ENCODE measurements at places on chromosomes 6 and 20.
A peak's percentile ranks its signal among the peaks of the same experiment; 100 is the strongest.

DNA sequence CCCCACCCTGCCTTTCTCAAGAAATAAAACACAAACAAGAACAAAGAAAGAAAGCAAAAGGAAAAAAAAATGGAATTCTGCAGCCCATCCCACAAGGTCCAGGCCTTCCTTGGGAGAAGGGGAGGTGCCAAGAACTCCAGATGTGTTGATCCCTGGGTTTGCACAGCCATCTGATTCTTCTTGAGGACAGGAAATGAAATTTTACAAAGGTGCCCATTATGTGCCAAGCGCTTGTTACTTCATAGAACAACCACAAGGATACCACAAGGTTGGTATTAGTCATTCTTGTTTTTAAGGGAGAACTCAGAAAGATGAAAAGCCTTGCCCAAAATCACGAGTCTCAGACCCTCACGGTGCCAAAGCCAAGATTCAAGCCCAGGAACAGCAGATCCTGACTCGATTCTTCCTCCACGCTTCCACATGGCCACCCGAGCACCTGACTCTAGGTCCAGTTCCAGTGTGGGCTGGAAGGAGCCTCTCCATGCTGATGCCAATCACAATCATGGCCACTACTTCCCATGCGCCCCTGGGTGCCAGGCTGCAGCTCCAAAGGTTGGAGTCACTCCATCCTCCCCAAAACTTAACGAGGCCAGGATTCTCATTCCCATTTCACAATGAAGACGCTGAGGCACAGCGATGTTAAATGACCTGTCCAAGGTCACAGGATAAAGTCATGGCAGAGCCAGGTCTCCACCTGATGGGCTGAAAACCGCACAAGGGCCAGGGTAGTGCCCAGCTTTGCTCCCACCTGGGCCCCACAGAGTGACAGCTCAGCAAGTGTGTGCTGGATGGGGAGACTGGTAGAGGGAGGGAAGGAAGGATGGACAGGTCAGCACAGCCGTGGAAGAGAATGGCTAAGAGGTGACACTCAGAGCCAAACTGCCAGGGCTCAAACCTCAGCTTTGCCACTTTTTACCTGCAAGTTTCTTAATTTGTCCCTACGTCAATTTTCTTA lies 66.7 kb upstream of the TOP1 start:
- DNase-seq: no peak

DNA sequence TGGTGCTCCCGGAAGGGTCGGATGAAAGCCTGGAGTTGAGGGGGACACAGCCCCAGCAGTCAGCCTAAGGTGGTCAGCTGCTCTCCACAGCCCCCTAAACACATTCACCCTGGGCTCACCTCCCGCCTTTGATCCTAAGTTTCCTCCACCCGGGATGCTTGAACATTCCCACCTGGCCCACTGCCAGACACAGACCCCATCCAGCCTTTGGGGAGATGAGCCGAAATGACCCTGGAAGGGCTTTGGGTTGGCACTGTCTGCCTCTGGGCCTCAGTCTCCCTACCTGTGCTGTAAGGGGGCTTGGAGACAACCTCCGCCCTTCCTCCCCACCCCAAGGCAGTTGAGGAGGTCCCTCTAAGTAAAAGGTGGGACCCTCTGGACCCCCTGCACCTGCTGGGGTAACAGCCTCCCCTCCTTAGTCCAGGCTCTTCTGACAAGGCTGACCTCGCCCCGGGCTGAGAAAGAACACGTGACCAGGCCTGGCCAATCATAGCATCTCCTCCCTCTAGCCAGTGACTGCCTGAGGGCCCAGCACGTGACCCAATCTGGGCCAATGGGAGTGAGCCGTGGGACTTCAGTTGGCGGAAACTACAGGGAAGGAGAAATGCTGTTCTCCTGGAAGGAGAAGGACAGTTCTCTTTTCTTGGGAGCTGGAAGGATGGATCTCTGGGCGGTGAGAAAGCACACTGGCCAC lies 16.9 kb upstream of the UBE2V1 start:
- DNase-seq: no peak

DNA sequence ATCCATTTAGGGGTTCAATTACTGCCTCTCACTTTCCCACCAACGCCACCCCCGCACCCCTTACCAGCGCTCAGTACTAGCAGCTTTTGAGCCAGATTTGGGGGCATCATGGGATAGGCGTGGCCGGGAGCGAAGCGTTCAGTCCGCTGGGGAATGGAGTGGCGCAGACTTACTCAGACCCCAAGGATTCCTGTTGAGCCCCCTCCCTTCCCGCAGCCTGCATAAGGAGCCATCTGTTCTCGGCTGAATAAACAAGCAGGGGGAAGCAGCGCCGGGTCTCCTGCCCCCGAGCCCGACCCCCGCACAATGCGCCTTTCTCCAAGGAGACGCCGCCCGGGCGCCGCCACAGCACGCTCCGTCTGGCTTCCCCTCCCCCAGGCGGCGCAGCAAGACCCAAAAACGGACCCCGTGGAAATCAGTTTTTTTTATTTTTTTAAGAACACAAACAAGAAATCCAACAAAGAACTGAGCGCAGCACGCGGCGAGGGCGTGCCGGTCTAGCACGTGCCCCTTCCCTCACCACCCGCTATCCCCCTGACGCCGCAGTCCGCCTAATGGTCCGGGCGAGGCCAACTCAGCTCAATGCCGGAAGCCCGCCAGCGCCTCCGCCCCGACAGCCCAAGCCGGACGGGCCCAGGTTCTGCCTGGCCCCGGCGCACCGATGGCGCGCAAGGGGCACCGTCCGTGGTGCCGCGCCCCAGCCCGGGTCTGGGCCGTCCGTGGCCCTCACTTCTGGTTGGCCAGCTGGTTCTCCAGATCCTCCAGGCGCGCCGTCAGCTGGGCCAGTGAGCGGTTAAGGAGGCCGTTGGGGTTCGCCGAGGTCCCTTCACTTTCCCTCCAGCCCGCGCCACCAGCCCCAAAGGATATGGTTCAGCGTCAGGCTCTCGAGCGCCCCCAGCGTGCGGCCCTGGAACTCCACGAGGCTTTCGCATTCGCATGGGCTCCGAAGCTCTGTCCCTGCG lies 13.3 kb upstream of the RBPJL start:
- DNase-seq: peak; percentile 32

- DNase-seq: no peak
These were observed 45.3 kb upstream of the DACT2 start for GRCh38 chr6:168364793-168365421.

DNA sequence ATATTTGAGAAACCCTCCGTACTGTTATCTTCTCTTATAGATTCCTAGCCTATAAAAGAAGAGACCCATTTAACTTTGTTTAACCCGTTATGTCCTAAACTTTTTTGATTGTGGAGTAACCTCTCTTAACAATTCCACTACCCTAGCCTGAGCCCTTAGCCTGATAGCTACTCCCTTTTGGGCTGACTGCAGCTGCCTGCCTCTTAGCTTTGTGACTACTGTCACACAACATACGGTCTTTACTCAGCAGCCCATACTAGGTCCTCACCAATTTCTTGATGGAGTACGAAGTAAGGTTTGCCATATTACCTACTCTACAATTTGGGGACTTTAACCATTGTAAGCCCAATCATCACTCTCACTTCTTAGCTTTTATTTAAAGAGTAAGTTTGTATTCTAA lies 72.7 kb downstream of the QRSL1 start:
- no peak for DNase-seq

- no peak for DNase-seq
These were observed 22.1 kb upstream of the FOXP4 start for GRCh38 chr6:41523915-41524633.

DNA sequence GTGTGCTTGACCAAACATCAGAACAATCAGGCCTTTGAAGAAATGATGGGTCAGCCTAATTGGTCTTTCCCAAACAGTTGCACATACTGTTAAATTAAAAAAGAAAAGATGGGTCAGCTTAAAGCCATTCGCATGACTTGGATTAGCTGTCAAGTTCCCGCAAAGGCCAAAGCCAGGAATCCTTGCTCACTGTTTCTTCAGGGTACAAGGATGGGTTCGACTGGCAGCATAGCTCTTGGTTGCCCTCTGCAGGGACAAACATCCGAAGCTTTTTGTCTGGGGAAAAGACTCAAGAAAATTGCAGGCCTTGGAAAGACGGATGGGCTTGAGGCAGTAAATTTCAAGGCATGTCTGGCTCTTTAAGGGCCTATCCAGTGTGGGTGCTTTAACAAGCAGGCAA lies 168.0 kb downstream of the HDGFL1 start:
- DNase-seq: no peak

DNA sequence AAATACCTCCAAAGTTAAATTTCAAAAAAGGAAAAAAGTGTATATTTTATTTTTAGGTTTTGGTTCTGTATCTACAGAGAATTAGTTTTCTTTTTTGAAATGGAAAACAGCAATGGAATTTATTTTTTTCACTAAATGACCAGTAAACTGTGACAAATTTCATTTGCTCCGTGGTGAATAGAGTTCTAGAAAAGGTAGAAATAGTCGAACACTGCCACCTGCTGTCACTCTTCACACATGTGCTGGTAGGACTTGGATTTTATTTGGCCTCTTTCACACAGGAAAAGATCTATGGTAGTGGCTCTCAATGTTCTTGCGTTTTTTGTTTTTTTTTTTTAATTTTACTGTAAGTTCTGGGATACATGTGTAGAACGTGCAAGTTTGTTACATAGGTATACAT lies 312.5 kb downstream of the EYA4 start:
- DNase-seq: peak; percentile 59

GRCh38 chr20:5085380-5085779 lies 34.4 kb downstream of the PCNA start:
- no peak for DNase-seq

GRCh38 chr20:32455171-32455900 lies 97.2 kb downstream of the ASXL1 start:
- no peak for DNase-seq

GRCh38 chr6:116387374-116387773 lies 16.6 kb downstream of the DSE start:
- DNase-seq: no peak

DNA sequence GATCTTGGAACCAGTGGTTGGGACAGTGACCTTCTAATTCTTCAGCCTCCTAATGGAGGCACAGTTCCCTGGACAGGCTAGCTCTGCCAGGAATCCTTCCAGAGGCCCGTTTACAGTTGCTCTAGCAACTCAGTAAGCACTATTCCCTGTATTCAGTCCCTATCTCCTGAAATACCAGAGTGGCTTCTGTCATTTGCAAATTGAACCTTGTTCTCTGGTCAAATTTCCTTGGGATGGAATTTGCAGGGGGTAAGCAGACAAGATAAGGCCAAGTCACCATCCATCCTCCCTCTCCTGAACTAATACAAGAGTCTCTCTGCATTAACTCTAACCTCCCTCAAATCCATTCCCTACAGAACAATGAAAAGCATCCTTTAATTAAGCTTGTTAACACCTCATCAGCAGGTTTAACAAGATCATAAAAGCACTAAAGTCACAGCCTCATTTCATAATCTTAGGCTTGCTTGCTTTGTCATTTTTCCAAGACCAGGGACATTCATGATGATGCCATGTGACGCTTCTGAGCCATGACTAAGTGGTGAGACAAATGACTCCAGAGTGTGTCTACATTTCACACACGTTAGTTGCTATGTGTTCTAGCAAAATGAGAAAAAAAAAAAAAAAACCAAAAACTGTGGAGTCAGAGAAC lies 37.1 kb downstream of the SLC22A23 start:
- no peak for DNase-seq

GRCh38 chr6:138943089-138943625 lies 44.9 kb downstream of the REPS1 start:
- no peak for DNase-seq

GRCh38 chr6:134802426-134803058 lies 147.4 kb downstream of the ALDH8A1 start:
- no peak for DNase-seq

GRCh38 chr6:79557673-79558467 lies 20.6 kb upstream of the LCA5 start:
- no peak for DNase-seq

DNA sequence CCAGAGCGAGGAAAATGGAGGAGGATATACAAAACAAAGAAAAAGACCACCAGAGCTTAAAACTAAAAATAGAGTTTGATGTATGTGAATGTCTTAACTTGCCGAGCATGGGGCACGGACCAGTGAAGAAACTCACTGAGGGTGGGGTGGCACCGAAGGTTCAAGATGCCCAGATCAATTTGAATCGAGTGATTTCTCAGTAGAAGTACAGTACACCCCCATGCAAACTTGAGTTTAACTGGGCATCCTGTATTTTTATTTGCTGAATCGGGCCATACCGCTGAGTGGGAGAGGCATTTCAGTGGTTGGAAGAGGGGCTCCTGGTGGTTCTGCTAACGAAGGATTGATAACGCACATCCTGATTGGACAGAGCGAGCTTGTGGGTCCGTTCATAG lies 81.7 kb downstream of the ANKRD60 start:
- DNase-seq: no peak

DNA sequence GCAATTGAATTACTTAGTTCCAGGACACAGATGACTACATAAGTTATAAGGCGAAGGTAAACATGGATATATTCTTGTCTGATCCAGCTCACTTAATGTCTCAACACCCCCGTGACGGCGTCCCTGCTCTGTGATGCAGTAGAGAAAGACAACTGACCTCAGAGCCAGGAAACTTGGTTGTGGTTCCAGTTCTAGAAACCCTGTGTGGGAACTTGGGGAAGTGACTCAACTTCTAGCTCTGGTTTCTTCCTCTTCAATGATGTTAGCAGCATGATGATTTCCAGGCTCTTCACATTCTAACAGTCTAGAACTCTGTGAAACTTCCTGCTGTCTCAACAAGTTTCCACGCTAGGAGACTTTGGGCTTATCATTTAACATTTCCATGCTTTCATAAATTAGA lies 18.4 kb downstream of the LAMA4 start:
- DNase-seq: no peak

GRCh38 chr6:123931928-123932327 lies 128.3 kb downstream of the NKAIN2 start:
- DNase-seq: no peak

DNA sequence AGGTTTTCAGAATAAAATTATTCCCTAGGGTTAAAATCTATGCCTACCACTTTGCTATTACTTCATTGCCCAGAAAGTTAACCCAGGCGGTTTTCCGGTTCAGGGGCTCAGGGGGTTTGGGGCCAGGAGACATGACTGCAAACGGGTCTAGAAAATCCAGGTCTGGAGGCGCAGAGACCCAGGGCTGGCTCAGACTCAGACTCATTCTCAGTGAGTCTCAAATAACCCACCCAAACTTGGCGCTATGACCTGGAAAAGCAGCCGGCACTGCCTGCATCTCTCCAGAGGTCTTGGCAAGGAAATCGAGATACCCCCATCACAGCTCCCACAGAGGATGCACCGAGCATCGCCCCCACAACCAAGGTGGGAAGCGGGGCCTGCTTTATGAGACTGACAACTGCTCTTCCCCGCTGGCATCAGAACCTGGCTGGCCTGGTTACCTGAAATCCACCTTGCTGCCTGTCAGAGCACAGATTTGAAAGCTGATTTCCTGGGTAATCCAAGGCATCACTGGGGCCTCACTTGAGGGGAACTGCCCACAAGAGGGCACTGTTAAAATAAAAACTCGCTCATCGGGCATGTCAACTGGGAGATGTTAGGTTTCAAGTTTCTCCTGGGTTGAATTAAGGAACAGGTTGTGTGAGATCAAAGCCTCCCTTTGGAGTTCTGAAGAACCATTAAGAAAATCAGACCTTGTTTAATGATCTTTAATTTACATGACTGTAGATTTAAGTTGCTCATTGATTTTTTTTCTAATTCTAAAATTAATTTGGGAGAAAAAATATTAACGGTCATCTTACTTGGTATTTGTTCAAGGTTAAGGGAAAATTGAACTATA lies 55.1 kb downstream of the KIF16B start:
- peak; percentile 18 for DNase-seq

Measured in NCI-H1694 (cell line).